ENCODE measurements at places on chromosomes 4 and X.

DNA sequence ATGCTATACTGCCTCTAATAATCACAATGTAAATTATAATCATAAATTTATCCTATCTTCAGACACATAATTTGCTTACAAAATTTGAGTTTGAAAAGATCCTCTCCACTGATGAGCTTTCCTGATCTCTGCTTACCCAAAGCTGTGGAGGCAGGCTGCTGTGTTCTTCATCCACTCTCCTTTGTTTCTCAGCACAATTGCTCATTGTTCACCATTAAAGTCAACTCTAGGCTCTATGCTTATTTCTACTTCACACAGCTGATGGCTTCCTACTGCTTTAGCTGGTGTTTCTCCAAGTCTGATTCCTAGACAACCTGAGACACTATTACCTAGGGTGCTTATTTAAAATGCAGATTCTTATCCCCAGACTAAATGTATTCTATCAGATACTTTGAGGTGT, 319.7 kb downstream of the PCDH18 start:
- DNase-seq = no peak

- no peak for DNase-seq
These were observed 70.8 kb downstream of the ANXA3 start for GRCh38 chr4:78622253-78622979.

DNA sequence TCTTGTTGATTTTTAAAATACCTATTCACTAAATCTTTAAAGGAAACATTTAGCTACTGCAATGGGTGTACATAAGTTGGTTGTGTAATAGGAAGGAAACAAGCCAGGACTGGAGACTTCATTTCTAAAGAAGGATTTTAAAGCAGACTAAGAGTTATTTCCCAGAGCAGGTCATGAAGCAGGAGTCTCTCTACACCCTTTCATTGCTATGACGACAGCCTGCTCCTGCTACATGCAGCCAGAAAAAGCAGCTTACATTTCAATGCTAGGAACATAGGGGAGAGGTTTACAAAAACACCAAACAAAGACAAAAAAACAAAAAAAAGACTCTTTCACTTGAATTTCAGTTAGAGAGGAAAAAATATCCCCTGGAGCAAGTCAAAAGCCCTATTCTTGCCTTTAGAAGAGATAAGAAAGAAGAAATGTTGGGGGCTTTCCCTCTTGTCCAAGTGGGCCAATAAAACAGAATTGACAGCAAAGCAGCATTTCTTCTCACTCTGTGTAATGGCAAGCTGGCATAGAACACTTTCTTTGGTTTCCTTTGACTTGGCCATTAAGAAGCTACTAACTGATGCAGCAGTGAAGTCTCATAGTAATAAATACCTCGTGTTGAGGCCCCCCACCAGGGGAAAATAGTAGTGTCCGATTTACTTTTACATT, 3.4 kb downstream of the SPARCL1 start:
- no peak for DNase-seq

GRCh38 chrX:128106630-128107029, 54.4 kb upstream of the ACTRT1 start:
- no peak for DNase-seq

- DNase-seq = no peak
These were observed 423.8 kb upstream of the EPHA5 start for GRCh38 chr4:66094070-66094469.

GRCh38 chrX:72395237-72395636, 89.5 kb upstream of the CITED1 start:
- DNase-seq = no peak

DNA sequence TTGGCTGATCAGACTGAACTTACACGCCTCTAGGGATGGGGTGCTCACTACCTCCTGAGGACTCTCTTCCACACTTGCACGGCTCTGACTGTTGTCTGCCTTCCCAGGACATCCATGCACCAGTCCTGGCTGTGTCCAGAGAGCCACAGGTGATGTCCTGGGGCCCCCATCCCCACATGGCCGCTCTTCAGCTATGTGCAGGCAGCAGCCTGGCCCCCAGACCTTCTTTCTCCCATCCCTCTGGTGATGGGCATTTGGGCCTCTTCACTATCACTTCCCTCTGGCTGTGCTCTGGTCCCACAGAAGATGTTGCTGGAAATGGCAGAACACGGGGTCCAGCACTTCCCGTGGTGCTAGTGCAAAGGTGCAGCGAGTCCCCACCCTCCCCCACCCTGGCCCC, 40.9 kb upstream of the HMX1 start:
- no peak for DNase-seq

DNA sequence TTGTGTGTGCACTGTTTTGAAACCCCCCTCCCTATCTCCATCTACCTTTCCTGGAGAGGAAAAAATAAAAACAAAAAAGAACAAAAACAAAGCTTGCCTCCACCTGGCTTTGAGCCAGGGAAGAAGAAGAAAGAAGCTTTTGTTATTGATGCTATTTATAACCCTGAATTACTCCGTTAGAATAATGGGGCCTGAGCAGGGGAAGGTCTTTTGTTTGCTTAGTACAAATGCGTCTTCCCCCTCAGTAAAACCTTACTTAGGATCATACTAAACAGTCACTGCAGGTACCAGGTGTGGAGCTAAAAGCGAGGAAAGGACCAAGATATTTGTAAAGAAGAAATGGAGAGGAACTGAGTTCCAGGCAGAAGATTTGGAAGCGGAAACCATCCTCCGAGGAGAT, 352.1 kb downstream of the KCNIP4 start:
- no peak for DNase-seq

All from esophagus squamous epithelium (tissue), 5 donors.